B cell (primary cell): ENCODE measurements at places on chromosomes 16 and 17. TPM values are rescaled to one million over a fixed set of nuclear protein-coding genes. Genes with fewer than 3 reads are reported as not detected.

GRCh38 chr16:22672830-22673210, 141.1 kb upstream of the HS3ST2 start:
- peaks cover 5% of the 10 kb centered on the region for H3K4me1 ChIP-seq
- no peak overlapping the region for H3K4me3 ChIP-seq
- no peak for DNase-seq
- peaks cover 7% of the 10 kb centered on the region for H3K27me3 ChIP-seq

DNA sequence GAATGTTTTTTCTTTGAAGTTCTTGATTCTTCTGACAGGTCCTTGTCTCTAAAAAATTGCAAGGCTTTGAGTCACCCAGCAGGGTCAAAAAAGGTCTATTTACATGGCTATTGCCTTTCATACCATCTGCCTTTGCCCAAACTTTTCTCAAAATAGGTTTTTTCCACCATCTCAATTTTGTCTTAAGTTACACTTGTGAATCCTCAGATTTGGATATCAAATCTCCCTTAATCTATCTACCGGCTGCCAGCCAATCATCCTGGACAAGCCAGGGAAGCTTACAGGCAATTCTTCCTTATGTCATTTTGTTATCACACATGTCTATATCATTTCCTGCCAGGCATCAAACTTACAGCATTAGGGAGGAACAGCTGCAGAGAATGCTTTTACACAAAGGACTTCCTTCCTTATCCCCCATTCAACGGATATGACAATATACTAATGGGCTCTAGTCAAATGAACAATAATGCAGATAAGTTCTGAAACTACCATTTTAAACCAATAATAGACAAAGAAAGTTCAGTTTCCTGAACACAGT, 104.1 kb upstream of the CORO6 start:
- H3K27ac ChIP-seq = peak overlapping the region; percentile 59
- no peaks in the 10 kb centered on the region for H3K36me3 ChIP-seq
- H3K4me3 ChIP-seq = peak overlapping the region; percentile 7
- DNase-seq = peak; percentile 64

The SLC43A2 gene
- 204 and 222 TPM in 2 replicates for total RNA-seq

DNA sequence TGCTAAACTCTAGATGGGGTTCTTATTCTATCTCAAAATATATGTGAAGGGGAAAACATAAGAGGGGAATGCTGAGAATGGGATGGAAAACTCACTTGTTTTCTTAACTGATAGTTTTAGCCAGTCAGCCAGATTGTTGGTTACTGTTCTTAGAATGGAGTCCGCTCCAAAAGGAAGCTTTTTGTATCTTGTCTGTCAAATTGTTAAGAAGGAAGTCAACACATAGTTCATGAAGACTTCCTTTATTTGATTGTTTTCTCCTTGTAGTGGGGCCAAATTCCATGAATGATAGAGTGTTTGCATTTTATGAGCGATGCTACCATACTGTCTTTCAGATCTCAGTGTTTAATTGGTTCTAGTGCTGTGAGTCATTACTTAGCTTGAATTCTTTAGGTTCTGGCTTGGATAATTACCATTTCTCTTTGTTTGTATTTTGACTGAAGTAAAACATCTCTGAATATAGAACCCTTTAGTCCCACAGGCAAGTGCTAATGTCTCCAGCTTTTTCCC, 98.3 kb upstream of the GOT2 start:
- DNase-seq = no peak
- no peaks in the 10 kb centered on the region for H3K36me3 ChIP-seq
- H3K27ac ChIP-seq = no peak overlapping the region
- no peaks in the 10 kb centered on the region for H3K4me1 ChIP-seq

The CHCT1 gene
- total RNA-seq = not detected in 2 replicates

The CAVIN1 gene
- total RNA-seq = not detected in 2 replicates

DNA sequence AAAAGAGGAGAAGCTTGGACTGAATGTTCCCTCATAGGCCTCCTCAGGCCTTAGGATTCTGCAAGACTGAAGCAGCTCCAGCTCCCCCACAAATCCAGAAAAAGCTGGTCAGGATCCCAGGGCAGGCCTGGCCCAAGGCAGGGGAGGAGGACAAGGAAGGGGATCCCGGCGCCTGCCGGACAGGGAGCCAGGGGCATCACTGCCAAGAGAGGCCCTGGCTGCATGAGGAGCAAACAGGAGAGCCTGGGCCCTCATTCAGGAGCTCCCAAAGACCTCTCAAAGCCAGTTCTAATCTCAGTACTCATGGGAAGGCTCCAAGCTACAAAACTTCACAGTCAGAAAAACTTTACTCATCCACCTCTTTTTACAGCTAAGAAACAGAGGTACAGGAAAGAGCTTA, 67.3 kb downstream of the ZNF423 start:
- H3K4me3 ChIP-seq = no peak overlapping the region
- no peaks in the 10 kb centered on the region for H3K4me1 ChIP-seq
- H3K36me3 ChIP-seq = no peaks in the 10 kb centered on the region
